T-helper 9 cell (primary cell): ENCODE measurements at places on chromosomes 5 and 9.

DNA sequence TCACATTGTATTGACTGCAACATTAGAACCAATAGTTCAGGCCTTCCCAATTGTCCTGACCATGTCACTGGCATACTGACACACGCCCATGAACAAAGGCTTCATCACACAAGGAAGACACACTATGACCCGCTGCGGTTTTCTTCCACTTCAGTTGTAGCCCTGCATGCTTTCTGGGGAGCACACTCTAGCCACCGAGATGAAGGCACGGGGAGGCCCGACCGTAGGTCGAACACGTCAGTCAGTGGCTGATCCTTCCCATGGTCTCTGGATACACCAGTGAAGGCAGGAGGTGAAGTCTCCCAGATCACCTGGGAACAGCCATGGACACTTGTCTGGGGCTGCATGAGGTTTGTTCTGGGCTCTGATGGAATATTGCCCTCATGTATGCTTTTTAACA is 224.7 kb downstream of the FSTL4 start:
- no peak for DNase-seq

DNA sequence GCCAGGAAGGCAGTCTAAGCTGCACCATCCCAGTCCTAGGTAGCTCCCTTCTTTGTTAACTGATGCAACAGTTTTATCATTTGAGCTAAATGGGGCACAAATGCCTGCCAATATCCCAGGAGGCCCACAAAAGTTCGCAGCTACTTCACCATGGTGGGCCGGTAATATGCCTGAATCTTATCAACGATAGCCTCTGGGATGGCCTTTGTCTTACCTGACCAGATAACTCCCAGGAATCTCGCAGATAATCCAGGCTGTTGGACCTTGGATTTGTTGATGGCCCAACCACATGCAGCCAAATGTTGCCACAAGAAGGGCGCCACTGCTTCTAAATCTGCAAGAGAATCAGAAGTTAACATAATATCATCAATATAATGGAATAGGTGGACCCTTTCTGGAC is 83.8 kb upstream of the ATP10B start:
- no peak for DNase-seq

GRCh38 chr5:77995793-77996409 is 219.8 kb upstream of the TBCA start:
- DNase-seq = no peak

DNA sequence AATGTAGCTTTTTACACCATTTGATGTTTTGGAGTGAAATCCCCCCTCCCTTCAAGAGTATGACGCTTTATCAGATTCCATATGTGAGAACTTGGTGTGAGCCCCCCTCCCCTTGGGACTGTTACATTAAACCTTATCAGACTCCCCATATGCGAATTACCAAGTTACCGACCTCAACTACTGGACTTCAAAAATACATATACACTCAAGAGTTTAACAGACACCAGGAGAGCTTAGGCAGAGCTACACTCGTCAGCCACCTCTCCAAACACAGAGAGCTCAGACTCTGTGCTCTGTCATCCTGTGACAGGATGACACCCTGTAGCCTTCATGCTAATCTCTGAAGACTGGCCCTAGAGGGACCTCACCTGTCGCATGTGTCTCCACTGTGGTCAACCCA is 50.2 kb downstream of the FAM114A2 start:
- DNase-seq = no peak

GRCh38 chr9:108316066-108316465 is 539.7 kb downstream of the ACTL7B start:
- DNase-seq = no peak

DNA sequence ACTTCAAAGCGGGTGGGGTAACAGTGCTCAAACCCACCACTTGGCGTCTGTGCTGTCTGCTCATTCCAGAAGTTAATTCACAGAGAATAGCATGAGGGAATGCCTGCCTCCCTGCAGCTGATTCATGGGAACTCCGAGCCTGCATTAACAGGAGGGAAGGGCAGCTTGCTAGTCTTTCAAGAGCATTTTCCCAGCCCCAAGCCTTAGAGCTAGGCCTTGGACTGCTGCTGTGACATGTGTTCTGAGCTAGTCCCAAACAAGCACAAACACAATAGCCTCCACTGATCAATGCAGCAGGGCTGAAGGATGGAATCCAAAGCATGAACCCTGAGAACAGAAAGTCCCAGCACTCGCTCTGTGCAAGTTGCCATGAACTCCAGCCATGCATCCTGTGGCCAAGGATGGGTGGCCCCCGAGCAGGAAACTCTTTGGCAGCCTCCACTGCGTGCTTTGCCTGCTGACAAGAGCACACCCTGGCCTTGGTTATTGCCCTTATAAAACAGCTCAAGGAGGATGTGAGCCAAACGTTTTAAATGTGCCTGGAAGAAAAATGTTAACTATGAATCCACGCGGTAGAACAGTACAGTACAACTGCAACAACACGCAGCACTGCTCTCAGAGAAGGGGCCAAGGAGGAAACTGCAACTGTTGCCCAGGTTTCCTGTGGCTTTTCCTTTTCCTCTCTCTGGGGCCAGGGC is 653.1 kb upstream of the KLF4 start:
- no peak for DNase-seq

DNA sequence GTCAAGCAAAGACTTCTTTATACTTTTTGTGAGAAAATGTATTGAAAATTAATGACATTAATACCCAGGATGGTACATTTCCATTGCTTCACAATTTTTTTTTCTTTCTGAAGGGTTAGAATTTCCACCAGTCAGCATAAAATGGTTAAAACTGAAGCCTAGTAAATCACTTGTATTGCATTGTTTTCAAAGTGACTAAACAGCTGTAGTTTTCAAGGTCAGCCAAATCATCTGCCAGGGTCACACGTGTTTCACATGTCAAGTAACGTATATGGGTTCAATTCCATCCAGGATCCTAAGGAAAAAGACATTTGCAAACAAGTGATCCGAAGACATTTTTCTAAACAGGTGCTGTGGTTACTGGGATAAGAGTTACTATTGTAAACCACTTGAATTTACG is 574.2 kb downstream of the RAB3C start:
- DNase-seq = no peak

- DNase-seq = no peak
Measured at GRCh38 chr9:13478160-13478559, 198.7 kb upstream of the MPDZ start.

DNA sequence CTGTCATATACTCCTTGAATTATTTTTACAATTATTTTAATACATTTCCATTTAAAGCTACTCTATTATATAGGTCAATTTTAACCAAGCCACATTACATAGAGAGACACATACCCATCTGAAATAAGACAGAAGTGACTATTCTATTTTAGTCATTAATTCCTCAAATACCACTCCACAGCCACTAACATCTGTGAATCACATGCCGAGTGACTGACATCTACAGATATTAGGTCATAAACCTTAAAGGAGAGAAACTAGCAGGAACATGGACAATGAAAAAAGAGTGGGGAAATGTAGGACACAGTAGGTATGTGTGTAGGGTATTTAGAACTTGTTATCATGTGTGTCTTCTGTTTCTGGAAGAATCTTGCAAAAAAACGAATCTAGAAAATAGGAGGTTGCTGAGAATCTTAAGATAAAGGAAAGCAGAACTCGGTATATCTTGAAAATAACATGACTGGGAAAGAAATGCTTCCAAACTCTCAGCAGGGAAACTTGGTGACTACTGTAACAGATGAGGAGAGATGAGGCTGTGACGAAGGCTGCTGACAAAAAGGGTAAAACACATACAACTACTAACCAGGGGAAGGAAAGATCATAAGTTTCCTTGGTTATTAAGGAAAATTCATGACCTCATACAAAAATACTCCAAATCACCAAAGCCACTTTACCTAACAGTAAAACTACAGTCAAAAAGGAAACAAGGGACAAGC is 84.6 kb downstream of the PLPP1 start:
- no peak for DNase-seq

DNA sequence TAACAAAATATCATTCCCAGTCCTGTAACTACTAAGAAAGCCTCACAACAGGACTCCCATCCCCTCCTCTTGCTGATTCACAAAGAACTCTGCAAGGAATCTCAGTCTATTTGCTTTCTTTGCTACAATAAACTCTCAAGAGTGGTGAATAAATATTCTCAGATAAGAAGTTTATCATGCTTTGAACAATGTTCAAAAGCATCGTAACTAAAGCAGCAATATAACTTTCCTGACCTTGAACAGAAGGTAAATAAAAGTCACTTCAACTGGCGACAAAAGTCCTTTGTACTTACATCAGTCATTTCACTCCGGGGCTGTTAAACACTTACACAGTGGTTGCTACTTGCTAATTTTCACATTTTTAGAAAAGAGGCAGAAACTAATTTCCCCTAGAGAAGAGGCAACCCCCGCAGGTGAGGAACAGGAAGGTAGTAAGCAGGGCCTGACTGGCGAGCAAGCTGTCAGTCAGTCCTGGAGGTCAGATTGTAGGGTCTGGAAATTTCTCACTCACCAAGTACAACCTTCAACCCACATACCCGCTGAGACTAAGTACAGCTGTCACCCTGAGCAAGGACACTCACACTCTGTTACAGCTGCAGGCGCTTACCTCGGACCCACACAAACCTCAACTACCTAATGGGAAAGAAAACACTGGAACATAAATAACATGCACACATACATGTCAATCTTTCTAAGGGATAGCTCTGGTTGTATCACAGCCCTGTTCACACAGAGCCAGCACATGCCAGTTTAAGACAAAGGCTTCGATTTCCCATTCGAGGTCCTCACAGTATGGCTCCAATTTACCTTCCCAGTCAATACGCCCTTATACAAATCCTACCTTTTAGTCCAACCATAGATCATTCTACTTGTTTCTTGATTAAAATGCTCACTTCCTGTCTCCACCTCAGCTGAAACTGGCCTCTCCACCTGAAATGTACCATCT is 104.6 kb upstream of the RETREG1 start:
- DNase-seq = no peak

GRCh38 chr9:19875291-19875920 is 86.6 kb upstream of the SLC24A2 start:
- DNase-seq = no peak

GRCh38 chr9:20256284-20256948 is 365.9 kb downstream of the MLLT3 start:
- DNase-seq = no peak

DNA sequence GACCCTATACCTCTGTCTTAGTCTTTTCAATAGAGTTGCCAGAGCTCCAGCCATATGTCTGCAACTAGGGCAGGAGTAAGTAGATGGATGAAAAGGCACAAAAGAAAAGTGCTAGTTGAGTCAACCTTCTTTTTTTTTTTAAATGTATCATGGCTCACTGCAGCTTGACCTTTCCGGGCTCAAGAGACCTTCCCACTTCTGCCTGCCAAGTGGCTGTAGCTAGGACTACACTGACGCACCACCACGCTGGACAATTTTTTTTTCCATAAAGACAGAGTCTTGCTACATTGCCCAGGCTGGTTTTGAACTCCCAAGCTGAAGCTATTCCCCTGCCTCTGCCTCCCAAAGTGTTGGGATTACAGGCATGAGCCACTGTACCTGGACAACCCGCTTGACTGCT is 27.3 kb downstream of the FOXE1 start:
- no peak for DNase-seq

DNA sequence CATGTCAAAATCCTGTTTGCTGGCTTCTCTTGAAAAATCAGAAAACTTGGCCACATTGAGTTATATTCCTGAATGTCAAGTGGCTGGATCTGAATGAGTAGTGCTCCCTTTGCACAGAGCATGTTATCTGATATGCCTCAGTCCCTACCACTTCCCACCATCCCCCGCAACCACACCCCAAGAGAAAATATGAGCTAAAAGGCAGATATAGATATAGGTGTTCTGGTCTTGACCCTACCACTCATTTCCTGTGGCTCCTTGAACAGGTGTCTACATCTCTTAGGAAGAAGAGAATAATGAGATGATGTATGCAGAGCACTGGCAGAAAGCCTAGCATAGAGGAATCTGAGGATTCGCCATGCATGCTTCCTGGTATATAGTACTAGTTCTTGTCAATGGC is 6.6 kb upstream of the CYSTM1 start:
- DNase-seq = no peak

DNA sequence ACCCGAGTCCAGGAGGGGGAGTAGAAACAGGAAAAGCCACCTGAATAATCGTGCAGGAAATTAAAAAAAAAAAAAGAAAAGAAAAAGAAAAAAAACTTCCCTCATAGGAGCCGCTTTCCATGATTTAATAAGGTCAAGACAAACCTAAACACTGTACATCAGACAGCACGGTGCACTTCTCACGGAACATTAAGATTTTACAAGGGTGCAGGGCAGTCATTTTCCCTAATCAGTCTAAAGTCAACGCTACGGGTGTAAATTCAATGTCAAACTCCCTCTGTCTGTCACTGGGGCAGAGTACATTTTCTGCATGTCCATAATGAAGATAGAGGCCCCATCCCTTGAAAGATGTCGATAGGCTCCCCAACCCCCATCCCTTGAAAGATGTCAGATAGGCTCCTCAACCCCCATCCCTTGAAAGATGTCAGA is 139.7 kb downstream of the TSSK1B start:
- DNase-seq = no peak

- DNase-seq = no peak
Measured at GRCh38 chr9:8677741-8678140, 878.2 kb upstream of the DMAC1 start.

- no peak for DNase-seq
Measured at GRCh38 chr9:6944896-6945295, 187.1 kb downstream of the KDM4C start.

DNA sequence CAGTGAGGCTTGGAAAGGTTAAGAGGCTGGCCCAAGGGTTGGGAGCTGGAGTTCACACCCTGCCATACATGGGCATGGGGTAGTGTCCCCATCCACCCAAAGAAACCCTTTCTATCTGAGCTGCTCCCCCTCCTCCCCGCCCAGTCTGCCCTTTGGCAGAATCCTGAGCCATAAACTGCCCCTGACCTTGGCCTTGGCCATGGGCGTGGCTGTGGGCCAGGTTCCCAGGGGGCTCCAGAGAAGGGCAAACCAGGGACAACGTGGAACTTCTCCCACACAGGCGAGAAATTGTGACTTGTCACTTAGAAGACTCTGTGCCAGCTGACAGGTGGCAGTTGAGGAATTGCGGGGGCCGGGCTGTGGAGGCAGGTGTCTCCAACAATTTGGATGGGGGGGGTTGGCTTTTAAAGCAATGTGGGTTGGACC is 4.8 kb downstream of the FAM78A start:
- DNase-seq = no peak

- no peak for DNase-seq
Measured at GRCh38 chr9:16624744-16625117, 245.7 kb downstream of the BNC2 start.

DNA sequence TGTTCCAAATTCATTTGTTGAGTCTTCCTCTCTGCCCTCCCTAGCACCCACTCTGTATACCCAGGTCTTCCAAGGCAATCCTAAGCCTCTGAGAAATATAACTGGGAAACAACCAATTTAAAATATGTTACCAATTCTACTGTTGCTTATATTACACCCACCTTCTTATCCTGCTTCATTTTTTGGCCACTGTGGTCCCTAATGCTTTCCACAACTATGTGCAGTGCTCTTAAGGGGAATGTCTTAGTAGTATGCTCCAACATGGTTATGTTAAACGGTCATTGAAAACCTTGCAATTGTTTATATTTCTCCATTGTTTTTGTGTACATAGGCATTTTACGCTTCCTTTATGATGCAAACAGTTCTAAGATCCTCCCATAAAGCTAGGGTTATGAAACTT is 273.1 kb upstream of the HAPLN1 start:
- DNase-seq = no peak

GRCh38 chr9:104971511-104971910 is 43.6 kb upstream of the ABCA1 start:
- no peak for DNase-seq

- DNase-seq = no peak
Measured at GRCh38 chr9:16869131-16869881, 1.2 kb downstream of the BNC2 start.
